Left lung (tissue), 14 donors: ENCODE measurements at places on chromosomes 12 and 14.

GRCh38 chr14:90649557-90650135, 166.6 kb downstream of the TTC7B start:
- DNase-seq = no peak

GRCh38 chr12:66232263-66232662, 43.2 kb downstream of the IRAK3 start:
- DNase-seq = no peak

- DNase-seq = no peak
Observed at GRCh38 chr12:6314776-6315175, 4.3 kb downstream of the PLEKHG6 start.

DNA sequence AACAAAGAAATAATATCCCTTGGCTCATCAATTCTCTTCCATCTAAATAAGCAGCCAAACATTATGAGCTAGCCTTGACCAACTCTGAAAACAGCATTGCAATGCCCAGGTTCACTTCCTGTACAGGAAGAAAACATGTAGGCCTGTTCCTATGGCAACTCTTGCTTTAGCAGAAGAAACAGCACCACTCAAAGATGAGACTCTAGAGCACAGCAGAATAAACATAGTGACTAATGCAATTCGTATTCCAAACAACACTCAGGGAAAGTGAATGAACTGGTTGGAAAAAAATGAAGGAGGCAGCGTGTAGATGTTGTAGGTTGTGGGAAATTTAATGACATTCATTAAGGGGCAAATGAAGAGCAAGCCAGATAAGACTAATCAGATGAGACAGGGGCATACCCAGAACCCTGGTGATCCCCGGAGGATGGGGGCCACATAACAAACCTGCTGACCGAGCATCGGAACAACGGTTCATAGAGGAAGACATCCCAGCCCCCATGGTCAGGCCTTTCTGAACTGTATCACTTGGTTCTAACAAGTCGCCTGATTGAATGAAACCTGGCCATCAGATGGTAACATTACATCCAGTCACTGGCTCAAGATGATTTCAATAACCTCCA, 9.0 kb downstream of the ARHGDIB start:
- no peak for DNase-seq

GRCh38 chr12:106586278-106586802, 3.5 kb downstream of the RFX4 start:
- no peak for DNase-seq

GRCh38 chr12:49364989-49365388, 2.3 kb upstream of the SPATS2 start:
- no peak for DNase-seq
